ENCODE measurements at places on chromosomes 2 and 18. TPM values are rescaled to one million over a fixed set of nuclear protein-coding genes. Genes with fewer than 3 reads are reported as not detected.

DNA sequence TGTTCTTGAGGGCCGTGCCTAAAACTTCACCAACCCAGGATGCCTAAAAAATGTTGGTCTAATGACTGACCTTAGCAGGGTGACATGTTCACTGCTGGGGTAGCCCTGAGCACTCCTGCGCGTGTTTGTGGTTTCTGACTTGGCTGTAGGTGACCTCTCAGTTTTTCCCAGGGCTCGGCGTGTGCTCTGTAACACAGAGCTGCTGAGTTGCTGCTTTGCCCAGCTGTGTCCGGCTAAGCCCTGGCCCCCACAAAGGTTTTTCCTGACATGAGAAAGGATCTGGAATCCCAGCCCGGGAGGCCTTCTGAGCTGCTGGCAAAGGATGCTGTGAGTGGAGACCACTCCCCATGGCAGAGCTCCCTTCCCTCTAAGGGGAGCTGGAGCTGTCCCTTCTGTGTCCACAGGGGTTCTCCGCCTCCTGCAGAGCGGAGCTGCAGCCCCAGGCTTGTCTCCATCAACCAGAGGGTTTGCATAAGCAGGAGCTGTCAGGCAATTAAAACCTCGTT is 52.7 kb downstream of the CRIM1 start:
- no peaks in the 10 kb centered on the region for H3K36me3 ChIP-seq
- peak overlapping the region; percentile 31 for H3K27ac ChIP-seq
- peaks cover 23% of the 10 kb centered on the region for H3K4me1 ChIP-seq
- H3K4me3 ChIP-seq = no peak overlapping the region
- peak; percentile 50 for DNase-seq
- no peaks in the 10 kb centered on the region for H3K27me3 ChIP-seq

The ELOA2 gene
- total RNA-seq = not detected

DNA sequence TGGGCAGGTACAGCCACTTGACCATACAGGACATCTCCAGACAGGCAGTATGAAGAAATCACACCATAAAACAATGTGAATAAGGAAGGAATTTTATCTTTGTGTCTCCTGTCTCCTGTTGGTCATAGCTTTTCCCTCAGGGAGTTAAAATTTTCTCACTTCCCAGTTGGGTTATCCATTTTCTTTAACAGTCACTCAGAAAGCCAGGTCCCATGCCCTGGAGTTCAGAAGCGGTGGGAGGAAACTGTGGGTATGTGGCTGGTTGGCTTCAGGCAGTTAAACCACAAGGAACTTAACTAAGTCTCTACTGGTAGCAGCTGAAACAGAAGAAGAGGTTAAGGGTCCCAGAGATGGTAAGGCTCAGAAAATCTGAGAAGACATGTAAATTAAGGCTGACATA is 6.5 kb upstream of the SMAD2 start:
- H3K27me3 ChIP-seq = no peaks in the 10 kb centered on the region
- no peaks in the 10 kb centered on the region for H3K36me3 ChIP-seq
- no peak for DNase-seq

The CXCR1 gene
- total RNA-seq = 1.8 TPM

DNA sequence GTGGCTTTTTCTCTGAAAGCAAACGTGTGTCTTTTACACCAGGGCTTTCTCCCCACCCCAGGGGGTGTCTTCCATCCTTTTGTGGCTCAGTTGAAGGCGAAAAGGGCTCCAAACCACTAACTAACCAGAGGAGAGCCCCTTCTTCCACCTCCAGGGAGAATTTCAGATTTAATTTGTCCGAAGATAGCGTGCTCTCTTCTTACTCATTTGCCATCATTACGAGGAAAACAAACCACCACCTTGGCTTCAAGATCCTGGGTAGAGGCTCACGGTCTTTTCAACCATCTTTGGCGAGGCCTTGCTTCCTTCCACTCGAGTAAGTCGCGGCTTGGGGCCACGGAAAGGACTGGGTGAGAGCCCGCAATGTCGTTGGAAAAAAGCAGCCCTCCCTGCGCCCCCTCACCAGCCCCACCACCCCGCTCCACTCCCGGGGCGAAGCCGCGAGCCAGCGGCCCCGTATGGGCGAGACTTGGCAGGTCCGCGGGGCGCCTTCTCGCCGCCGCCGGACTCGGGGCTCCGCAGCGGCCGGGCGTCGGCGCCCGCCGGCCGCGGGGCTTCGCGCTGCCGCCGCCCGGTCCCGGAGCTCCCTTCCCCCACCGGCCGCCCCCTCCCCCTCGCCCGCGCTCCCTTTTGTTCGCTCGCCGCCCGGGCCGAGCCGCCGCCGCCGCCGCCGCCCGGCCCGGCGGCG is 1.7 kb upstream of the ZNF532 start:
- no peak for DNase-seq
- H3K27ac ChIP-seq = peak overlapping the region; percentile 81
- H3K27me3 ChIP-seq = no peaks in the 10 kb centered on the region
- H3K36me3 ChIP-seq = no peaks in the 10 kb centered on the region
- H3K4me3 ChIP-seq = peak overlapping the region; percentile 17

The SPATA3 gene
- total RNA-seq = not detected

GRCh38 chr2:164617466-164617865 is 3.8 kb downstream of the GRB14 start:
- H3K27me3 ChIP-seq = no peaks in the 10 kb centered on the region
- H3K36me3 ChIP-seq = no peaks in the 10 kb centered on the region
- no peak overlapping the region for H3K27ac ChIP-seq
- no peaks in the 10 kb centered on the region for H3K4me1 ChIP-seq
- H3K4me3 ChIP-seq = no peak overlapping the region

DNA sequence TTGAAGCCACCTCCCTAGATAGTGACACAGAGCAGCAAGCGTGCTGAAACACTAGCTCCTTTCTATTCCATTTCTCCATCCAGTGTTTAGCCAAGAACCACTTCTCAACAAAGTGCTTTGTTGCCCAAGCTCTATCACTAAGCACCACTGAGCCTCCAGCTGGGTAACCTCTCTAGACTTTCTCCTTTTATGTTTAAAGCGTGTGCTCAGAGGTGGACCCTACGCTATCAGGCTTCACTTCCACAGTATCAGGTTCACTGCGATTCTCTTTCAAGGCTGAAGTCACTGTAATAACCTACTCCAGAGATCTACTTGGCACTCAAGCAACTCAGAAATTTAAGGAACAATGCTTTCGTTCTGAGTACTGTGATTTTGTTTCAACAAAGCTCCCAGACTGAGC is 197.9 kb downstream of the LNPK start:
- H3K36me3 ChIP-seq = no peaks in the 10 kb centered on the region
- H3K4me1 ChIP-seq = no peaks in the 10 kb centered on the region
- H3K27me3 ChIP-seq = no peaks in the 10 kb centered on the region
- no peak for DNase-seq
- no peak overlapping the region for H3K27ac ChIP-seq
- no peak overlapping the region for H3K4me3 ChIP-seq

DNA sequence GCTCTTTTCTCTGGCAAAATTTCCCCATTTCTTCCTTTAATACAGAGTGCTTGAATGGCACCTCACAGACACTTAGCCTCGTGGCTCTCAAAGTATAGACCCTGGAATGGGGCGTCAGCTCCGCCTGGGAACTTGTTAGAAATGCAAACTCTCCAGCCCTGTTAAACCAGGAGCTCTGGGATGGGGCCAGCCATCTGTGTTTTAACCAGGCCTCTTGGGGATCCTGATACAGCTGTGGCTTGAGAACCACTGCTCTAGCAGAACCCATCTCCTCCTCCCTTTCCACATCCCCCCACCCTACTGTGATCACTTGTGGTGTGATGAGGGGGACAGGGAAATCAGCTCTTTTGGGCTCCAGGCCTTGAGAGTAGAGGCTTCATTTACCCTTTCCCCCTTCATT is 15.9 kb downstream of the LTBP1 start:
- DNase-seq = no peak
- no peaks in the 10 kb centered on the region for H3K36me3 ChIP-seq
- H3K27ac ChIP-seq = no peak overlapping the region
- no peak overlapping the region for H3K4me3 ChIP-seq
- H3K4me1 ChIP-seq = no peaks in the 10 kb centered on the region

The PLB1 gene
- total RNA-seq = 16.3 TPM

The COLEC12 gene
- 15.9 TPM for total RNA-seq

- no peaks in the 10 kb centered on the region for H3K4me1 ChIP-seq
- no peaks in the 10 kb centered on the region for H3K36me3 ChIP-seq
- no peak overlapping the region for H3K27ac ChIP-seq
- no peak overlapping the region for H3K4me3 ChIP-seq
Observed at GRCh38 chr2:71526141-71526540, 72.8 kb downstream of the DYSF start.

DNA sequence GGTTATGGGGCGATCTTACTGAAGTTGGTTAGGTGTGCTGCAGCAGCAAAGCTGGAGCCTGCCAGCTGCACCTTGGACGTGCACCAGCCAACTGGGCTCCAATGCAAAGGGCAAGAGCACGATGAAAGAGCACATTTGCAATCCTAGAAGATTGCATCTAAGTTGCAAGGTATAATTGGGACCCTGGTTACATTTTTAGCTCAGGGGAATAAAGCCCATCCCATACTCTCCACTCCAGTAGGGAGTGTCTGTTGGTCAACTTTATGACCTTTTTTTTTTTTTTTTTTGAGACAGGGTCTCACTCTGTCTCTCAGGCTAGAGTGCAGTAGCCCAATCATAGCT is 22.2 kb upstream of the GPR55 start:
- no peak overlapping the region for H3K4me3 ChIP-seq
- no peak overlapping the region for H3K27ac ChIP-seq
- no peaks in the 10 kb centered on the region for H3K36me3 ChIP-seq
- H3K27me3 ChIP-seq = no peaks in the 10 kb centered on the region
- H3K4me1 ChIP-seq = no peaks in the 10 kb centered on the region
- no peak for DNase-seq

DNA sequence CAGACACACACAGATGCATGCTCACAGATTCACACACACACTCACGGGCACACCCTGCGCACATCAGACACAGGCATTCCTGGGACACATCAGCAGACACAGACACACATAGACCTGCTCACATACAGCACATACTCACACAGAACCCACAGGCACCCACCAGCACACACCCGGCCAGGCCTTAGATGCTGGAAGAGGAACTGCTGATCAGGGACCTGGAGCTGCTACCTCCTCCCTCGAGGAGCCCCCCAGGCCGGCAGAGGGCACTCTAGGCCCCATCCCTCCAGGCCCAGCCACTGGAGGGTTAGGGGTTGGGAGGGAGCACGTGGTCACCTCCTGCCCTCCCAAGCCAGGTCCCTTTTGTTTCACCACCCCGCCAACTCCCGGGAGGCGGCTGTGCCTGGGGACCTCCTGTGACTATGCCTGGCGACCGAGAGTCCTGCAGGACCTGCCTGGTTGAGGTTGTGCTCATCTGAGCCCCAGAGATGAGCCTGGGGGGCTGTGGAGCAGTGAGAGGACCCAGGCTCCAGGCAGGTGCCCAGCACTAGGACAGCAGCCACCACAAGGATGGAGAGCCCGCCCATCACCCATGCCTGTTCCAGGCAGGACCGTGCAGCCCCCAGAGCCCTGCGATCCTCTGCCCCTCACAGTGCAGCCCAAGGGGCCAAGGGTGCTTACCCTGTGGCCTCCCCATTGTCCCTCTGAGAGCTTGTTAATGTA is 21.0 kb upstream of the PTMA start:
- H3K36me3 ChIP-seq = no peaks in the 10 kb centered on the region
- H3K4me1 ChIP-seq = no peaks in the 10 kb centered on the region
- H3K4me3 ChIP-seq = no peak overlapping the region
- peak; percentile 90 for DNase-seq
- H3K27me3 ChIP-seq = no peaks in the 10 kb centered on the region

DNA sequence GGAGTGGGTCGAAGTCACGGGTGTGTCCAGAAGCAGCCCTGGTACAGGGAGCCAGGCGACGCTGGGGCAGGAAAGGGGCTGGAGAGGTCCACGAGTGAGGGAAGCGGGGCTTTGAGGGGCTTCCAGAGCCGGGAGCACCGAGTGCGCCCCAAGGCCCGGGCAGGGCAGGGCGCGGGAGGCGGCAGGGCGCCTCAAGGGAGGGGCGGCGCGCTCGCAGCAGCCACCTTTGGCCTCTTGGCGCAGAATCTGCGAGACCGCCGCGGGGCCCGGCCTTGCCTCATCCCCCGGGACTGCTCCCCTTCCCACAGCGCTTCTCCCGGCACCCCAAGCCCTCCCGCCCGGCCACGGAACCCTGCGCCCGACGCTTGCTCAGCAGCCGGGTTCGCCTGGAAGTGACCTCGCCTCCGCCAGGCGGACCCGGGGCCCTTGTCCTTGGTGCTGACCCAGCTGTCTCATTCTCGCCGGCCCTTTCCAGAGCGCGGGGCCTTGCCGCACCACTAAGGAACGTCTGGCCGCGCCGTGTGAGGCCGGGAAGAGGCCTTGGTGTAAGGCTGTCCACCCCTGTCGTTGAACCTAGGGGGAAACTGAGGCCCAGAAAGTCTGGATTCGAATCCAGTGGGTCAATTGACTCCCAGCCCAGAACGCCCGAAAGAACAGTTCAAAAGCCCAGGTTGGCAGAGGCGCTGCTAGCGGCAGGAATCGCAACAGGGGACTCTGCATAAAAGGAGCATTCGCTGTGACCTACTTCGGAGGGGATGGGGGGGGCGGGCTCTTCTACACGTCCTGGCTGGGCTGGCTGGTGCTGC is 584 bp upstream of the DNER start:
- H3K27ac ChIP-seq = no peak overlapping the region
- H3K4me3 ChIP-seq = no peak overlapping the region
- peak; percentile 83 for DNase-seq
- no peaks in the 10 kb centered on the region for H3K27me3 ChIP-seq
- H3K4me1 ChIP-seq = no peaks in the 10 kb centered on the region

DNA sequence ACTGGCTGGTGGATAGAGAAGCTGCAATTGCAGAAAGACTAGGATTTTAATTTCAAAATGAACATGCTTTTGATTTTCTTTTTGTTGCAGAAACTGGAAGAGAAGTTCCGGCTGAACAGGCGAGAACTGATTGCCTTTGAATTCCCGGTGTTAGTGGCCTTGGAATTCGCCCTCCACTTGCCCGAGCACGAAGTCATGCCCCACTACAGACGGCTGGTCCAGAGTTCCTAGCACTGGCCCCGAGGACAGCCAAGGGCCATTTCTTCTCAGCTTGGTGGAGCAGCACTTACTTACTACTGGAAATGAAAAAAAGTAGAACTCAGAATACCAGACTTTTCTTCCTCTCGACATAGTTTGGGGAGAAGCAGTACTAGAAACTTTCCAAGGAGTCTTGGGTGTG is 121.9 kb downstream of the CABLES1 start:
- peaks cover 5% of the 10 kb centered on the region for H3K36me3 ChIP-seq
- H3K4me3 ChIP-seq = no peak overlapping the region
- H3K27ac ChIP-seq = no peak overlapping the region
- H3K4me1 ChIP-seq = no peaks in the 10 kb centered on the region

GRCh38 chr2:90069290-90069894 is 1377.9 kb downstream of the RPIA start:
- no peaks in the 10 kb centered on the region for H3K36me3 ChIP-seq
- no peaks in the 10 kb centered on the region for H3K27me3 ChIP-seq
- no peaks in the 10 kb centered on the region for H3K4me1 ChIP-seq
- H3K27ac ChIP-seq = no peak overlapping the region
- peak; percentile 76 for DNase-seq
- H3K4me3 ChIP-seq = no peak overlapping the region

The ITPRIPL1 gene
- 1.9 TPM for total RNA-seq
